ENCODE measurements at places on chromosomes 11 and 22.
A peak's percentile ranks its signal among the peaks of the same experiment; 100 is the strongest.

GRCh38 chr22:40334899-40335298, 11.4 kb upstream of the ADSL start:
- no peak for DNase-seq

DNA sequence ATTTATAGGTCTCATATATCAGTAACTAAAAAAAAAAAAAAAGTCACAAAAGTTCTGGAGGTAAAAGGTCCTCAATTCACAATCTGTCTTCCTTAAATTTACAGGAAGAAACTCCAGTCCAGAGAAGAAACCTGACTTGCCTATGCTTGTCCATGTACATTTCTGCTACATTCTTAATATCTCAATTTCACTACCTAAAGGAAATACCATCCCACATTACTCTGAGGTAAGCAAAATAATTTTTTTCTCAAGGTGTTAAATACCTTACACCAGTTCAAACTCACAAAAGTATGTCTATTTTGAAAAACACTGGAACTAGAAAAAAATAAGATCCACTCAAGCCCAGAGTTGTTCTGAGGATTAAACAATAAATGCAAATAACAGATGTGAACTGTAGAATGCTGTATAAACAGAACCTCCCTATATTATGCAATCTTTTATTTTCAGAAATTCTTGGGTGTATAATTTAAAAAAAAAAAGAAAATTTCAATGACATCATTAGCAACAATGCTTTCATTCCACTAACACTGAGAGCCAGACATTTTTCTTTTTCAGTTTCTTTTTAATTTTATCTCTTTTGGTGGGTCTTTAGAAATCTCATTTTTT, 49.9 kb upstream of the GDPD4 start:
- DNase-seq: no peak

DNA sequence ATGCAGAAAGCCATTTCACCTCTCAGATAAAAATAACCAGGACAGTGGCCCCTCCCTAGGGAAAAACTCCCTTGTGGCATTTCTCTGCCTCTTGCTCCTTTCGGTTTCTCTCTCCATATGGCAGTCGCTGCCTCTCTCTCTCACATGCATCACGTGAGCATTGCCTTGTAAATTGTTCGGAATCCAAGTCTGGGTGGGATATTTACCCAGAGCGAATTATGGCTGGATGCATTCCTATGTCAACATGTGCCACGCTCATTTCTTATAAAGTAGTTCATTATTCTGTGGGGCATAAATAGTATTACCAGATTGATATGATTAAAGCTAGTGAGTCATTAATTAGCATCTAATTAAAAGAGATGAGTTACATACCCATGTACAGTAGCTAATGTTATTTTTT, 392.9 kb downstream of the INSC start:
- DNase-seq: no peak

DNA sequence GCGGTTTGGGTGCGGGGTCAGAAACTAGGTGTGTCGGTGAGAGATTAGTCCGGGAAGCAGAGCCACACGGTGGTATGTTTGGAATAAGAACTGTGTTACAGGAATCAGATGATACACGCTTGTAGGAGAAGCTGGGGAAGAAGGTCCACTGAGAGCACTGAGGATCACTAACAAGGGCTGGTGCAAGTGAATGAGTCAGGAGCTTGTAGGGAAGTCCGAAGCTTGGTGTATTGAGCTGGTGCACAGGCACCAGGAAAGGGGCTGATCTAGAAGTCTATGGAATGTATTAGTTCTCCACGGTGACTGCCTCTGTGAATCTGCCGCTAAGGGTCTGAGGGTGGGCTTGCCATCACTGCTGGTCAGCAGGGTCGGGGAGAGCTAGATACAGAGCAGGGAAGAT, 18.8 kb upstream of the GRK3 start:
- no peak for DNase-seq

DNA sequence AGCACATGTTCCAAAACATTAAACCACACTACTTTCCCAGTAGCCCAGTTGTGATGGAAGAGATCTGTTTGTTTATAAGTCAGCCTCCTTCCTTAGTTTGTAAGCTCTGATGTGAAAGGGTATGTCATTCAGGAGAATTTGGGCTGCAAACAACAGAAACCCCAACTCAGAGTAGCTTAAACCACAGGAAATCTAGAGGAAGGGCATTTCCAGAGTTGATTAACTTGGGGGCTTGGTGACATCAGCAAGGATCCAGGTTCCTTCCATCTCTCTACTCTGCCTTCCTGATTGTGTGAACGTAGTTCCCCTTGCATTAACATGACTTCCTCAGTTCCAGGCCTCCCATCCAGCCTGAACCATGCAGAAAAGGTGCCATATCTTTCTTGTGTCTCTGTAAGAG, 6.5 kb upstream of the FJX1 start:
- DNase-seq: no peak

DNA sequence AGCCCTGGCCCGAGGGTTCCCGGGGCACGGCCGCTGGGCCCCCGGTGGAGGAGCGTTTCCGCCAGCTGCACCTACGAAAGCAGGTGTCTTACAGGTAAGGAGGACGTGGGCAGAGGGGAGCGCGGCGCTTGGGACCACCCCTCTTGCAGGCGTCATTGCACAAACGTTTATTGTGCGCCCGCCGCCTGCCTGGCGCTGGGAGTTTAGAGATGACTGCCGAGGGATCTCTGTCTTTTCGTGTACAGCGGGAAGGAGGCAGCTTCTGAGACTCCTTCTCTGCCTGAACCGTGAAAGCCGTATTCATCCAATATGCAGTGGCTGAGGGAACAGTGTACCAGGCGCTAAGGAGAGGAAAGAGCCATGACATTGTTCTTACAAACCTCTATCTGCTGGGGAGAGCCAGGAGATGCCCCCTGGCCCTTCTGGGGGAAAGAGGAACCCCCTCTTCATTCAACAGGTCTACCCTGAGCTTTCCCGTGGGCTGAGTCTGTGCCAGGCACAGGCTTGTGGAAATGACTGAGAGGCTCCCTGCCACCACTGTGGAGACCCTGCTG, 13.8 kb upstream of the DGKZ start:
- no peak for DNase-seq

- DNase-seq: no peak
Observed at GRCh38 chr11:38517991-38518390, 1920.0 kb upstream of the RAG2 start.

DNA sequence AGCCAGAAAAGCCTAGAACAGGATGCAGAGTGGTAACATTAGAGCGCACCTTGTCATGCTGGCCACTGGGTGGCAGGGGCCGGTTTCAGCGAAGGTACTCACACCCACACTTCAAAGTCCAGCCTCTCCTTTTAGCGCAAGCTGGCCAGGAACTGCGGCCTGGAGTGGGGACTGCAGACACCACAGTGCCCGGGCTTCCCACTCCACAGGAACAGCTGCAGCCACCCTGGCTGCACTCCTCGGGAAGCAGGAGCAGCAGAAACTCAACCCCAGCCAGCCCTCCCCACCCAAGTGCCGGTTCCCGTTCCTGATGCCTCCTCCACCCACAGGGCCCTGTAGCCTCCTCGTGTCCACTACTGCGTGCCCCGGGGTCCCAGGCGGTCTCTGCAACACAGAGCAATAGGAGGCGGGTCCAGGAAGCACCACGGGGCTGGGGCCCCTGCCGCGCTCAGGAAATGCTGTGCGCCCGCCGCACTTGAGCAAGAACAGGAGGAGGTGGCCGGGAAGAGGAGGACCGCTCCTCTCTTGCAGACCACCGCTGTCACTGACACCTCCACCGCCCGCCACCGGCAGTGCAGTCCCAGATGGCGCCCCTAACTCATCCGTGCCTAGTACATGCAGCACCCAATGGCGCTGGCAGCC, 2.2 kb downstream of the RFPL2 start:
- peak; percentile 38 for DNase-seq

- peak; percentile 4 for DNase-seq
Observed at GRCh38 chr22:19824212-19824925, 30.3 kb downstream of the GNB1L start.

- no peak for DNase-seq
Observed at GRCh38 chr11:95045812-95046211, 3.4 kb upstream of the KDM4F start.

DNA sequence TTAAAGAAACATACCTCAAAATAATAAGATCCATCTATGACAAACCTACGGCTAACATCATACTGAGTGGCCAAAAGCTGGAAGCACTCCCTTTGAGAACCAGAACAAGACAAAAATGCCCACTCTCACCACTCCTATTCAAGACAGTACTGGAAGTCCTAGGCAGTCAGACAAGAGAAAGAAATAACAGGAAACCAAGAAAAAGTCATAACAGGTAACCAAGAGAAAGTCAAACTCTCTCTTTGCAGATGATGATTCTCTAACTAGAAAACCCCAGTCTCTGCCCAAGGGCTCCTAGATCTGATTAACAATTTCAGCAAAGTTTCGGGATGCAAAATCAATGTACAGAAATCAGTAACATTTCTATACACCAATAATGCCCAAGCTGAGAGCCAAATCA, 35.6 kb downstream of the TMEM123 start:
- DNase-seq: no peak

Measured in activated CD4-positive, alpha-beta T cell treated with anti-CD3 and anti-CD28 coated beads, Interleukin-2, amount 10 ng/mL, durations not matched to agents 7 days and 5 days (primary cell).